ENCODE measurements at places on chromosomes 5 and 9. TPM values are rescaled to one million over a fixed set of nuclear protein-coding genes. Genes with fewer than 3 reads are reported as not detected.

Gene PTGES
- total RNA-seq, result 1.5 TPM

Gene FGD3
- 72.6 TPM for total RNA-seq

- no peak overlapping the region for H3K27ac ChIP-seq
- H3K4me3 ChIP-seq, result no peak overlapping the region
- H3K36me3 ChIP-seq, result no peaks in the 10 kb centered on the region
Observed at GRCh38 chr9:113476511-113476916, 13.0 kb downstream of the RGS3 start.

DNA sequence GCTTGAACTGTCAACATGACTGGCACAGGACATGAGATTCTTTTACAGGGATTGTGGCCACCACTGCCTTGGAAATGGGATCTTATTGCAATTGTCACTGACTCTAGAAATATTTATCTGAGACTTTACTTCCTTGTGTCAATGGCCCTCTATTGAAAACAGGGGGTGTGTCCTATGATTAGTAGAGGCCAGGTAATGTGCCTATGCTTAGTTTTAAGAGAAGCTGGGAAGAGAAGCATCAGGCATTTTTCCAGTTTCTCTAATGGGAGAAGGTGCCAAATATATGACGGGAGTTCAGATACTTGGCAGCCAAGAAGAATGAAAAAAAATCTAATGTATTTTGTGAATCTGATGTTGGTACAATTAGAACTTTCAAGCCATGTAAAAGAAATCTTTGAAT is 73.9 kb upstream of the VCAN start:
- no peaks in the 10 kb centered on the region for H3K27me3 ChIP-seq
- H3K27ac ChIP-seq, result no peak overlapping the region
- no peaks in the 10 kb centered on the region for H3K4me1 ChIP-seq

DNA sequence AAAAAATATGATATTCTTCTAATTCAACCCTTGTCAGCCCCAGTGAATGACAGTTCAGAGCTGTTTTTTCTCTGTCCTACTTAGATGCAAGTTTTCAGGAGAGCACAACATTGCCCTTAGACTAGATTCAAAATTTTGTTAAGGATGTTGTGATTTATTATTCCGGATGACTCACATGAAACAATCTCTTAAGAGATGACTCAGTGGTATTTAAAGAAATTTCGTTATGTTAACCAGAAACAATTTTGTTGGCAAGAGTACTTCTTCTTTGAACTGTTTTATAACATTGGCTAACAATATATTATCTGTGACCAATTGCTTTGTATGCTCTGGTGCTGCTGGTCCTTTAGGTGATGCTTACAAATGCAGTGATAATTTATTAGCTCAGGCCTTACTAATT is 132.0 kb downstream of the IZUMO3 start:
- H3K4me1 ChIP-seq, result no peaks in the 10 kb centered on the region
- H3K27ac ChIP-seq, result no peak overlapping the region
- no peaks in the 10 kb centered on the region for H3K27me3 ChIP-seq
- H3K36me3 ChIP-seq, result no peaks in the 10 kb centered on the region

DNA sequence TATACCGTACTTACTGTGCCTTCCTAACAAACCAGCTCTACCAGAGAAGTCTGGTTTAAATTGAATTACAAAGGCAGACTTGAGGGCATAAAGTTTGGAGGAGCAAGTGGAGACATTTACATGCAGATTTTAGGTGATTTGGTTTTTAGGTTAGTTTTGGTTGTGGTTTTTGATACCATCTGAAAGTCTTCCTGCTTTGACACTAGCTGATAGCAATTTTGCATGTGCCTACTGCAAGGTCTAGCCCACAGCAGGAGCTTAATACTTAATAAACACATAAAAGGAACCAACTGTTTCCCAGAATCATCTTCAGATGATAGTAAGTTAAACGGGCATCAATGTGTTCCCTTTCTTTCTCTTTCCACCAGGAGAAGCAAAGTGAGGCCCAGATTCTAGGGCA is 3.4 kb upstream of the ESM1 start:
- H3K27me3 ChIP-seq, result no peaks in the 10 kb centered on the region
- no peaks in the 10 kb centered on the region for H3K36me3 ChIP-seq
- H3K4me1 ChIP-seq, result peaks cover 4% of the 10 kb centered on the region
- DNase-seq, result no peak
- no peak overlapping the region for H3K27ac ChIP-seq

DNA sequence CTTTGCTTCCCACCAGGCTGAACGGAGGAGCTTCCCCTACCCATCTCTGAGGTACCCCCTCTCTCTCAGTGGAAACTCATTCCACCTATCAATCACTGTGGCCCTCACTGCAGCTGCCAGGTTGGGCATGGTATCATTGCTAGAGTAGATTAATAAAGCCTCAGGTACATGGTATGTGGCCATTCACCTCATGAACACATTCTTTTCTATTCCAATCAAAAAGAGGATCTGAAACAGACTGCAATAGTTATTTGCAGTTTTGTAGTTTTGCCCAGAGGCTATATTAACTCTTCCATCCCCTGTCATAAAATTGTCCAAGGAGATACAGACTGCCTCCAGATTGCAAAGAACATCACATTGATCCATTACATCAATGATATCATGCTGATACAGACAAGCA is 85.8 kb upstream of the MVB12B start:
- H3K27ac ChIP-seq, result no peak overlapping the region
- H3K27me3 ChIP-seq, result no peaks in the 10 kb centered on the region
- no peaks in the 10 kb centered on the region for H3K4me1 ChIP-seq
- DNase-seq, result no peak
- H3K36me3 ChIP-seq, result no peaks in the 10 kb centered on the region
- H3K4me3 ChIP-seq, result no peak overlapping the region

GRCh38 chr5:2740051-2740875 is 11.2 kb downstream of the IRX2 start:
- DNase-seq, result peak; percentile 67
- H3K36me3 ChIP-seq, result no peaks in the 10 kb centered on the region
- H3K27me3 ChIP-seq, result peaks cover 9% of the 10 kb centered on the region
- peak overlapping the region; percentile 49 for H3K4me3 ChIP-seq

Gene EGFL7
- 246 TPM for total RNA-seq

DNA sequence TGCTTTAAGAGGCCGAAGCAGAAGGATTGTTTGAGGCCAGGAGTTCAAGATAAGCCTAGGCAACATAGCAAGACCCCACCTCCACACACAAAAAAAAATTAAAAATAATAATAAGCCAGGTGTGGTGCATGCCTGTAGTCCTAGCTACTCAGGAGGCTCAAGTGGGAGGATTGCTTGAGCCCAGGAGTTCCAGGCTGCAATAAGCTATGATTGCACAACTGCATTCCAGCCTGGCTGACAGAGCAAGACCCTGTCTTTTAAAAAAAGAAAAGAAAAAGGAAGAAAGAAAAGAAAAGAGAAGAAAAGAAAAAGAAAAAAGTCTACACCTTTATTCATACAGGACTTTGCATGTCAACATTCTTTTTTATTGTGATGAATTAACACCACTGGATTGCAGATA is 2125.8 kb downstream of the MAT2B start:
- no peak overlapping the region for H3K4me3 ChIP-seq
- no peaks in the 10 kb centered on the region for H3K4me1 ChIP-seq
- H3K36me3 ChIP-seq, result no peaks in the 10 kb centered on the region
- no peaks in the 10 kb centered on the region for H3K27me3 ChIP-seq
- no peak overlapping the region for H3K27ac ChIP-seq

GRCh38 chr9:87518702-87519335 is 21.2 kb downstream of the DAPK1 start:
- DNase-seq, result no peak
- no peaks in the 10 kb centered on the region for H3K36me3 ChIP-seq
- peaks cover 31% of the 10 kb centered on the region for H3K4me1 ChIP-seq

DNA sequence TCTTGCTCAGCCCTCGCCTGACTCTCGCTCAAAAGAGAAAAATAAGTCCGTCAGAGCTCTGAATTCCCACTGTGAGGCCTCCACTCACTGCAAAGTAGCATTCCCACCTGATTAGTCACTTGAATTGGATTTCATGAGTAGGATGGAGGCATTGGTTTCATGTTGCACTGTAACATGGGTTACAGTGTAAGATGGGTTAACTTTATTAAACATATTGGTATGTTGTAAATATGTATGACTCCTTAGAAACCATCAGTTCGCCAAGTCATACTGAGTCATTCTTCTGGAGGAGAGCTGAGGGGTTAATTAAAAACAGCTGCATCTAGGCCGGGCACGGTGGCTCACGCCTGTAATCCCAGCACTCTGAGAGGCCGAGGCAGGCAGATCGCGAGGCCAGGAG is 93.8 kb upstream of the BNC2 start:
- H3K36me3 ChIP-seq, result no peaks in the 10 kb centered on the region
- H3K27me3 ChIP-seq, result no peaks in the 10 kb centered on the region
- no peak overlapping the region for H3K27ac ChIP-seq
- no peaks in the 10 kb centered on the region for H3K4me1 ChIP-seq
- DNase-seq, result no peak

DNA sequence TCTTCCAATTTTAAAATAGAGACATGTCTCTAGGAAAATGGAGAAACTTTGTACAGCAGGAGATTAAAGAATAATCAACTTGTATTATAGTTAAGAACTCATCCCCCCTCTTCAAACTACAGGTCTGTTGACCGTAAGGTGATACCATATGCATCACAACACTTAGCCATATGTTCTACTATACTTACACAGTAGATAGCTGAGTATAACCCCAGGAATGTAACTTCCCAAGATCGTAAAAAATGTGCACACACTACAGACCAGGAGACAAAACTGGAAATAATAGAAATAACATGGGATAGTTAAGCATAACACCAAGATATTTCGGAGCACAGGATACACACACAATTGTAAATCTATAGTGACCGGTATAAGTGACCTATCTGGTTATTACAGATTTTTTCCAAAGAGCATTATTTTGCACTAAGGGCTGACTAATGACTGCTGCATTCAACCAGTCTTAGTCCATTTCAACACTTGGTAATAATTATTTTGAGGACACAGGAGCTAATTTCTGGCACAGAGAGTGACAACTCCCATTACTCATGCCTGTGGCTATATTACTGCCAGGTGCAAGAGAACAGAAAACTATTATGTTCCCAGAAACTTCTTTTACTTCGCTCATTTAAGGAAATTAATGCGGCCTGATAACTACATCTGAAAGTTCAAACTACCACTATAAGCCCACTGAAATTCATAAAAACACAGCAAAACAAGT is 15.4 kb upstream of the ZNF622 start:
- no peaks in the 10 kb centered on the region for H3K36me3 ChIP-seq
- H3K4me1 ChIP-seq, result no peaks in the 10 kb centered on the region
- no peak overlapping the region for H3K27ac ChIP-seq

DNA sequence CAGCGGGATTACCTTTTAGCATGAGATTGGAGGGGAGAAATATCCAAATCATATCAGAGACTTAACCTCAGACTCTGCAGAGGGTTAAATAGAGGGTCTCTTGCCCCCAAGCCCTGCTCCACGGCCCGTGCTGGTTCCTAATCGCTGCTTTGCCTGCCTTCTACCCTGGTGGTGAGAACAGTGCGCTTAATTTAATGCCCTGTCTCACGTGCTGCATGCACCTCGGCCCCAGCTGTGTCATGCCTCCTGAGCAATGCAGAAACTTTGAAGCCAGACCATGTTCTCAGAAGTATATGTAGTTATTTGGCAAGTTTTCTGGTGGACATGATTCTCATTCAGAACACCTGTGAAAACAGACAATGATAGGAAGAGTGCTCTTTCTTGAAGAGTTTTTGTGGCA is 1.4 kb downstream of the OTULIN start:
- H3K4me1 ChIP-seq, result peaks cover 73% of the 10 kb centered on the region
- H3K4me3 ChIP-seq, result peak overlapping the region; percentile 71
- no peaks in the 10 kb centered on the region for H3K27me3 ChIP-seq
- no peaks in the 10 kb centered on the region for H3K36me3 ChIP-seq
- peak overlapping the region; percentile 0 for H3K27ac ChIP-seq

DNA sequence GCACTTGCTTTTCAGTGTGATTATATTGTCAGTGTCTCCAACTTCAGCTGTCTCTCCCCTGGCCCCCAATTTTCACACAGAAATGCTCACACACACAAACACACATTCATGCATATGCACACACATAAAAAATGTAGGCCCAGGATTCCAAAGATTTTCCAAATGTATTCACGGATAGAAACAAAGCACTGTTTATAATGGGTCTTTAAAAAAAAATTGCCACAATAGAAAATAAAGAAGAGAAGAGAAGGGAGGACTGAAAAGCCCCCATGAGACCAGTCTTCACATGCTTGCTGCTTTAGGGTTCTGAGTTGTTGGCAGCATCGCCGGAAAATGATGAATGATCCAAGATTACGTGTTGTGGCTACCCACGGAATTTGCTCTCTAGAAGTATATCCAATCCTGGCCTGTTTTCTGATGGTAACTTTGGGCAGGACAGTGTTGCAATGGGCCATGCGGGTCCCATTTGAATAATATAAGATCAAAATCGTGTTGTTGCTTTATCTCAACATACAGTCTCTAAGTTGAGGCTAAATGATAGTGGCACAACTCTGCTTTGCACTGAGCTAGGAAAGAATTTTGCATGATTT is 36.2 kb upstream of the ACO1 start:
- no peak overlapping the region for H3K4me3 ChIP-seq
- DNase-seq, result no peak
- H3K27ac ChIP-seq, result no peak overlapping the region
- no peaks in the 10 kb centered on the region for H3K36me3 ChIP-seq
- H3K4me1 ChIP-seq, result no peaks in the 10 kb centered on the region

- H3K27ac ChIP-seq, result peak overlapping the region; percentile 66
- peaks cover 5% of the 10 kb centered on the region for H3K4me1 ChIP-seq
- no peaks in the 10 kb centered on the region for H3K36me3 ChIP-seq
- H3K4me3 ChIP-seq, result no peak overlapping the region
- H3K27me3 ChIP-seq, result no peaks in the 10 kb centered on the region
Observed at GRCh38 chr5:159031513-159031912, 68.2 kb downstream of the EBF1 start.

DNA sequence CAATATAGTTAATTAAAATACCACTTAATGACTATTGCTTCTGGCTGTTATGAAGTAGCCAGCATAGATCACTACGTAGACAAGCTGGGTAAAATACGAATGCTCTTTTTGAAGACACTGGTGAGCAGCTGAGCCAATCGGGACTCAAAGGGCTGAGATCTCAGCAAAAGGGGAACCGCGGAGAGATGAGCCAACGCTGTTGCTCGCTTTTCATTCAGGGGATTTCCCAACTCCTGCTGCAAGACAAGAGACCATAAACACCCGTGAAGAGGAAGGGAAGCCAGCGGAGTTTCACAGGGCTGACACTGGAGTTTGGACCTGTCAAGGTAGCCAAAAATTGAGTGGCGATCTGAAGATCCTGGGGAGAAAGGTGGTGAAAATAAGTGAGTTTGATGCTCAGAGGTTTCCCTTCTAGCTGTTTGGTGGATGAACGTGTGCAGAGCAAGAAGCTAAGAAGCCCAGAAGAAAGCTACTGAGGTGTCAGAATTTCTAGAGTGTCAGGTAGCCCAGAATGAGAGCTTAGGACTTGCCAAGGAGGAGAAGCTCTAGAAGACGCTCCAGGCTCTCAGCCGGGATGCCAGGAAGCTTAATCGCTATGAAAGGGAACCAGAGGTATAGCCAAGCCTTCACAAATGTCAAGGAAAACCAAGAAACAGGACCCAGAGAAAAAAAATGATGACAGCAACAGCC is 79.6 kb upstream of the RNU6ATAC start:
- peaks cover 10% of the 10 kb centered on the region for H3K4me1 ChIP-seq
- H3K27me3 ChIP-seq, result no peaks in the 10 kb centered on the region
- H3K4me3 ChIP-seq, result no peak overlapping the region
- peak; percentile 88 for DNase-seq
- H3K27ac ChIP-seq, result peak overlapping the region; percentile 82

Gene PCDHGA2
- 1.8 TPM for total RNA-seq

GRCh38 chr5:92320446-92320845 is 937.3 kb upstream of the ARRDC3 start:
- H3K4me3 ChIP-seq, result no peak overlapping the region
- DNase-seq, result no peak
- H3K36me3 ChIP-seq, result no peaks in the 10 kb centered on the region
- H3K27me3 ChIP-seq, result no peaks in the 10 kb centered on the region
- H3K27ac ChIP-seq, result no peak overlapping the region

- H3K4me1 ChIP-seq, result peaks cover 5% of the 10 kb centered on the region
- H3K36me3 ChIP-seq, result no peaks in the 10 kb centered on the region
- no peak for DNase-seq
- no peak overlapping the region for H3K4me3 ChIP-seq
- H3K27me3 ChIP-seq, result no peaks in the 10 kb centered on the region
Observed at GRCh38 chr5:124395926-124396325, 350.5 kb downstream of the ZNF608 start.
